ENCODE measurements at places on chromosomes 6 and 20.

DNA sequence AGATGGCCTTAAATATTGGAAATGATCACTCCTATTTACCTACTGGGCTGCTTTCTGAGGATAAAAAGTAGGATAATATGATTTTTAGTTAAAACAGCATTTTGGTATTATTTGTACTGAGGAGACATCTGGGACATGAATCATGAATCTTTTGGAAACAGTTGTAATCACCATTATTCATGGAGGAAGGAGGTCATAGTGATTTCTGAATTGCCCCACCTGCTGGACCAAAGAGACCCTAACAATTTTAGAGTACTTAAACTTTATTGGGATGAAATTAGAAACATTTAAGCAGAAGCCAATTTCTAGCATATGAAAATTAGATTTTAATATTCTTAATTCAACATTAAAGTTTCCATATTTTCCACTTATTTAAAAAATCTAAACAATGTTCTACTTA lies 108.4 kb upstream of the SIM1 start:
- DNase-seq = no peak

- no peak for DNase-seq
Measured at GRCh38 chr6:119539066-119539746, 189.6 kb upstream of the MAN1A1 start.

DNA sequence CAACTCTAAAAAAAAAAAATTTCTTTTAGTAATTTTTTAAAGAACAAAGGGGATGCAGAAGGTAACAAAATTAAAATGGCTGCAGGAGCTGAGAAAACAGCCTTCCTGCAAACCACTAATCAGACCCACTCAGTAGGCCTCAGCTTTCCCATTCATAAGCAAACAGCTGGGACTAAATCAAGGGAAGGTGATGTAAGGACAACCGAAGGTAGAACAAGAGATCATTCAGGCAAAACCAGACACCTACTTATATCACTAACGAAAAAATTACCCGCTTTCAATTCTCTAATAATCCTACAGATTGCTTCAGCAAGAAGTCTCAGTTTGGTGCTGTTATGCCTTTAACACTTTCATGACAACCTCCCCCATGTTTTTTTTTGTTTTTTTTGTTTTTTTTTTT lies 124.0 kb downstream of the ZMYND8 start:
- no peak for DNase-seq

DNA sequence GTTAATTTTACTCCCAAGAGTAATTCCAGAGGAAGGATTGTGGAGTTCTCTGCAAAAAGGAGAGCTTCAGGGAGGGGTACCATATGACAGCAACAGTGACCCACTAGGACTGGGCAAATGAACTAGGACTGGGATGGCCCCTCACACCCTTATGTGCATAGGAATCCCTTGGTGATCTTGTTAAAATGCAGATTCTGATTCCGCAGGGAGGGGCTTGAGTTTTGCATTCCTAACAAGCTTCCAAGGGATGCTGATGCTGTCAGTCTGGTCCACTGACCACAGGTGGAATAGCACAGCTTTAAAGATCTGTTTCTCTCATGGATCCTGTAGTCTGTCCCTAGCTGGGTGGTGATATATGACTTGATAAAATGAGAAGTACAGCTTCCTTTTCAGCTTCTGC lies 6.3 kb upstream of the FOXA2 start:
- DNase-seq = no peak

GRCh38 chr6:15578716-15579391 lies 84.0 kb downstream of the DTNBP1 start:
- DNase-seq = no peak

DNA sequence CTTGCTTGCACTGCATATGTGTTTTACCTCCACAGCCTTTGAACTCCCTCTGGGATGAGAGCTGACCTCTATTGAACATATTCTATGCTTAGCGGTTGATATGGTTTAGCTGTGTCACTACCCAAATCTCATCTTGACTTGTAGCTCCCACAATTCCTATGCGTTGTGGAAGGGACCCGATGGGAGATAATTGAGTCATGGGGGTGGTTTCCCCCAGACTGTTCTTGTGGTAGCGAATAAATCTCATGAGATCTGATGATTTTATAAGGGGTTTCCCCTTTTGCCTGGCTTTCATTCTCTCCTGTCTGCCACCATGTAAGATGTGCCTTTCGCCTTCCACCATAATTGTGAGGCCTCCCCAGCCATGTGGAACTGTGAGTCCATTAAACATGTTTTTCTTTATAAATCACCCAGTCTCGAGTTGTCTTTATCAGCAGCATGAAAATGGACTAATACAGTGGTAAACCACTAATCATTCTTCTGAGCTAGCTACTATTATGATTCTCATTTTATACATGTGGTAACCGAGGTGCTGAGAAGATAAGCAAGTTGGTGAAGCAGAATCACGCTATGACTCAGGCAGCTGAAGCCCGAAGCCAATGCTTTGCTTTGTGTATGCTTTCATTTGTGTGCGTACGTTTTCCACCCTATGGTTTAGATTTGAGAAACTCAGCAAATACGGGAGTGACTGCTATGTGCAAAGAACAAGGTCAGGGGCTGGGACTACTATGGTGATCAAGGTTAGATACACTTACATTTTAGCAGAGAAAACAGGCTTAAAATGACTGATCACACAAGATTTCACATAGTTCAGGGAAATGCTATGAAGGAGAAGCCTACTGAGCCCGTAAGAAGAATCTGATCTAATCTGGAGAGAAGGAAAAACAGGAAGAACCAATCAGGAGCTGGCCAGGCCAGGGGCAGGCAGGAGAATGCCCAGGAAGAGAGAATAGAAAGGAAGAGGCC lies 363.5 kb downstream of the ESR1 start:
- no peak for DNase-seq

DNA sequence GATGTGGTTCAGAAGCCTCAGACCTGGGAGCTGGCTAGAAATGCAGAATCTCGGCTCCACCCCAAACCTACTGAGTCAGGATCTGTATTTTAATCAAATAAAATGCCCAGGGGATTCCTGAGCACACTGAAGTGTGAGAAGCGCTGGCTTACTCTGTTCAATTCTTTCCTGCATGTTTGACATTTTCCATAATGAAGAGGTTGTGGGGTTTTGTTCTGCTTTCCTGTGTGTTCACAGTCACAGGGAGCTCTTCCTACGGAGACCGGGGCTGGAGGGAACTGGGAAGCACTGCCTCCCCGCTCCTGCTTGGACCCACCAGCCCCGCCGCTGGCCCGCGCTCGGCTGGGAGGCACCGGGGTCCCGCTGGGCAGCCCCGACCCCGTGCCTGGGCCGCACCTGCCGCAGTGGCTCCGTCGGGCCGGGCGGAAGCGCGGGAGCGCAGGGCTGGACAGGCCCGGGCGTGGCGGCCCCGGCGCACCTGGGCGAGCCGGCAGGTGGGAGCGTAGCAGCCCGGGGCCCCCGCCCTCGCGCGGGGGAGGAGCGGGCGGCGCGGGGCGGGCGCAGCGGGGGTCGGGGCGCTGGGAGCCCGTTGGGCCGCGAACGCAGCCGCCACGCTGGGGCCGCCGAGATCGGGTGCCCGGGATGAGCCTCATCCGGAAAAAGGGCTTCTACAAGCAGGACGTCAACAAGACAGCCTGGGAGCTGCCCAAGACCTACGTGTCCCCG lies at the start of gene MAPK13:
Gene MAPK13 (plus strand): TSS at position 573 of the 726 bp plus-strand sequence. CDS start 70 bp downstream, at position 643.
- no peak for DNase-seq

Data from effector CD8-positive, alpha-beta T cell (primary cell).